ENCODE measurements at places on chromosomes 2 and 18. TPM values are rescaled to one million over a fixed set of nuclear protein-coding genes. Genes with fewer than 3 reads are reported as not detected.

OR6B2 gene
- not detected for total RNA-seq

SESTD1 gene
- total RNA-seq, result 107 TPM

DNA sequence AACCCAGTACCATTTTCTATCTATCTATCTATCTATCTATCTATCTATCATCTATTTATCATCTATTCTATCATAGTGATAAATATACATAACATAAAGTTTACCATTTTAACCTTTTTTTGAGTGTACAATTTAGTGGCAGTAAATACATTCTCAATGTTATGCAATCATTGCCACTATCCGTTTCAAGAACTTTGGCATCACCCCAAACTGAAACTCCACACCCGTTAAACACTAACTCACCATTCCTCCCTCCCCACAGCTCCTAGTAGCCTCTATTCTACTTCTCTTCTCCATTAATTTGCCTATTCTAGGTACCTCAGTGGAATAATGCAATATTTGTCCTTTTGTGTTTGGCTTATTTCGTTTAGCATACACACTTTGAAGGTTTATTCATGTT, 82.5 kb upstream of the KCNE4 start:
- no peak overlapping the region for H3K4me3 ChIP-seq
- no peak for DNase-seq
- H3K27ac ChIP-seq, result no peak overlapping the region
- no peaks in the 10 kb centered on the region for H3K27me3 ChIP-seq

DNA sequence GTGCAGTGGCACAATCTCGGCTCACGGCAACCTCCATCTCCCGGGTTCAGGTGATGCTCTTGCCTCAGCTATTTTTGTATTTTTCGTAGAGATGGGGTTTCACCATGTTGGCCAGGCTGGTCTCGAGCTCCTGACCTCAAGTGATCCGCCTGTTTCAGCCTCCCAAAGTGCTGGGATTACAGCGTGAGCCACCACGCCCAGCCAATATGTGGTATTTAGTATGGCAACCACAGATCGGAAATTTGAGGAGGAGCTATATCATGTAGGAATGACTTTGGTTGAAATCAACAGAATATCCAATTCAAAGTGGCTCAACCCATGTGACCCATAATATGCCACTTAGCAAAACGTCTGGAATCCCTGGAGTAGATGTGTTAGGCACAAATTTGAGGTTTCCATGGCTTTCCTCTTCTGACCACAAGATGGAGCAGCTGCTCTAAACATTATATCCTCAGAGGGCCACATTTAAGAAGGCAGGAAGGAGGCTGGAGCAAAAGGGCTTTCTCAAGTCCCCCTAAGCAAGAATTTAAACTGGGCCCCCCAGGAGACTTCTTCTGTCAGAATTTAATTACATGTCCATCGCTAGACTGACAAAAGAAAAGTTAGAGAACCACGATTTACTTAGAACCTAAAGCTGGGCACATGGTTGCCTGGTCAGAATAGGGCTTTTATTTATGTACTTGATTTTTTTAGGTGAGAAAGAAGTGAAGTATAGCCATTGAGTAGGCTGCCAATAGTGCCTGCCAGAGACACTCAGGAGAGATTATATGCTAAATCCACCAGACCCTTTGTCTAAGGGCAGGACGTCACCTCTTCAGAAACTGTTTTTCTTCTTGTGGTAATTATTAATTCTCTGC, 49.6 kb upstream of the ITSN2 start:
- DNase-seq, result no peak
- H3K27me3 ChIP-seq, result no peaks in the 10 kb centered on the region
- no peak overlapping the region for H3K4me3 ChIP-seq
- H3K27ac ChIP-seq, result no peak overlapping the region

GRCh38 chr2:27251766-27252165, 11.1 kb downstream of the SLC30A3 start:
- peaks cover 5% of the 10 kb centered on the region for H3K4me1 ChIP-seq
- no peak for DNase-seq
- H3K27ac ChIP-seq, result no peak overlapping the region
- H3K4me3 ChIP-seq, result no peak overlapping the region
- H3K27me3 ChIP-seq, result peaks cover 36% of the 10 kb centered on the region

- peaks cover 7% of the 10 kb centered on the region for H3K27me3 ChIP-seq
- no peak overlapping the region for H3K4me3 ChIP-seq
- H3K4me1 ChIP-seq, result no peaks in the 10 kb centered on the region
- H3K27ac ChIP-seq, result no peak overlapping the region
- no peaks in the 10 kb centered on the region for H3K36me3 ChIP-seq
- DNase-seq, result peak; percentile 62
Measured at GRCh38 chr2:204072443-204073324, 136.1 kb downstream of the ICOS start.

- no peak for DNase-seq
- H3K36me3 ChIP-seq, result no peaks in the 10 kb centered on the region
- no peaks in the 10 kb centered on the region for H3K27me3 ChIP-seq
Measured at GRCh38 chr2:9703701-9704221, 73.0 kb upstream of the YWHAQ start.

All from upper lobe of right lung (tissue), 1 donor.